ENCODE measurements at places on chromosomes 11 and 22. TPM values are rescaled to one million over a fixed set of nuclear protein-coding genes. Genes with fewer than 3 reads are reported as not detected.

LSP1 gene
- total RNA-seq, result 536 TPM

DNA sequence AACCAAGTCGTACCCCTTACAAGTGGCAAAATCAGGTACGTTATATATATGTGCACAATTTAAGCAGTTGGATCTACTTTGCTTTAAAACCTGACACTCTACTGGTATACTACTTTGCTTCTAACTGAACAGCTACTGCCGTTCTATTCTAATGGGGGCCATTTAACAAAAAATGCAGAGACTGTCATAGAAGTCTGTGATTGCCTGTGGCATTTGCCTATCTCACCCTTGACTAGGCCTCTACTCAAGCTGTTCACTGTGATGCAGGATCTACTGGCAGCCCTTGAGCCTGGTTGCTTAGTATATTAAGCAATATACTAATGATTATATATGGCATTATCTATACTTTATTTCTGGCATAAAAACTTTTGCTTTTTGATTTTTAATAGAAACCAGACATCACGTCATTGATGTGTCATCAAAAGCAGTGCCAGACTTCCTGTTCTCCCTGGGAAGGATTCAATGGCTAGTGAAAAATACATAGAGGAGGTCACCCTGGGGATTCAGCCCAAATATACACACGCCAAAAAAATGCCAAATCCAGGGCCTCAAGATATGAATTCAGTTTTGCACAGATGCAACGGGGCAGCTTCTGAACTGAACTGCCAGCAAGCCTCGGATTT, 40.0 kb upstream of the FIBIN start:
- H3K36me3 ChIP-seq, result no peaks in the 10 kb centered on the region
- H3K27me3 ChIP-seq, result no peaks in the 10 kb centered on the region
- no peak for DNase-seq
- no peaks in the 10 kb centered on the region for H3K4me1 ChIP-seq
- H3K4me3 ChIP-seq, result no peak overlapping the region

DNA sequence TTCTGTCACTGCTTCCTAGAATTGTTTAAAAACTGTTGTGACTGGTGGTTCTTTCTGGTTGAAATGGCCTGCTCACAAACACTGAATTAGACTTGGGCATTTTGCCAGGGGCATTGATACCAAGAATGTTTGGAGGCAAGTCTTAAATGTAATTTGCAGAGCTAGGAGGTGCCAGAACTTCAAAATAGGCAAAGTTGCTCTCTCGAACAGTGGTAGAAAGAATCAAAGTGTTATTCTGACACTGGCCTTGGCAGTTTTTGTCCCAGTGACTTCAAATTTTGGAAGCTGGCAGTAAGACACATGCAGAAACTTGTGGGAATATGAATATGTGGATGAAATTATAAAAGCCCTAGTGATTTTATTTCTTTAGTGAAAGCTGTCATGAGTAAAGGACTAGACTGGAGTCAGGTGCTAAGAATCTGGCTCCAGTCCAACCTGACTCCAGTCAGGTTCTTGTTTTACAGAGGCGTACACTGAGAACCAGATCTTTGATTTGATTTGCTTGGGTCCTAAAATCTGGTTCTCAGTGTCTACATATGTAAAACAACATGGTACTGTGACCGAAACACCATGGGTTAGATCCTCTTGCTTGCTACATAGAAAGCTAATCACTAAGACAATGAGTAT, 20.9 kb downstream of the SVIP start:
- no peaks in the 10 kb centered on the region for H3K36me3 ChIP-seq
- no peak overlapping the region for H3K4me3 ChIP-seq
- no peak overlapping the region for H3K27ac ChIP-seq
- no peaks in the 10 kb centered on the region for H3K27me3 ChIP-seq
- no peak for DNase-seq

CHRM4 gene
- 3.7 TPM for total RNA-seq

- H3K27me3 ChIP-seq, result no peaks in the 10 kb centered on the region
- H3K36me3 ChIP-seq, result peaks cover 57% of the 10 kb centered on the region
- no peak overlapping the region for H3K27ac ChIP-seq
- H3K4me3 ChIP-seq, result no peak overlapping the region
- DNase-seq, result no peak
- H3K4me1 ChIP-seq, result peaks cover 60% of the 10 kb centered on the region
Observed at GRCh38 chr11:72727521-72727920, 24.7 kb downstream of the ARAP1 start.

DNA sequence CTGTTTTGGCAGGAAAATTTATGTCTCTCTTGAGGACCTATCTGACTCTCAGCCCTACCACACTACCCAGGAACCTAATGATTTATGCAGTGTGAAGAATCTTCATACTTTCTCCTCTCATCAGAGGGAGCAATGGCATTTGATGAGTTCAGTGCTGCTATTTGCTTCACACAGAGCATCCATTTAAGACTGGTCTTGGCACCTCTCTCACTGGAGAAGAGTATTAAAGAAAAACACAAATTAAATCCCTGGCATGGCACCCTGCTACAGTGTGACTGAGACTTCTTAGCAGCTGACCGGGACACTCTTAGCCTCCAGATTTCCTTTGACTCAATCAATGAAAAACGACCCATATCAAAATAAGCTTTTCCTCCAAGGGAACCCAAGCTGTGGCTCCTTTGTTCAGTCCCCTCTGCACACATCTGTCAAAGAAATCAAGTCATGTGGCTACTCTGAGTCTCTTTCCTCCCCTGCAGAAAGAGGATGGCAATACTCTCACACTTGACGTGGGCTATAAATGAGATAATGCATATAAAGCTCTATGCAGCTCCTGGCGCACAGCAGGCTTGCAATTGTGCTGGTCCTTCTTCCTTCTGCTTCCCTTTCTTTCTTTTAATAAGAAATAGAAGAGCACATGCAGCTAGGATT, 186.1 kb upstream of the E2F8 start:
- no peak overlapping the region for H3K4me3 ChIP-seq
- no peaks in the 10 kb centered on the region for H3K4me1 ChIP-seq
- no peaks in the 10 kb centered on the region for H3K36me3 ChIP-seq
- no peak for DNase-seq

NCF4 gene
- 3.1 TPM for total RNA-seq

GRCh38 chr11:10498426-10499250, 42.3 kb downstream of the RNF141 start:
- no peak overlapping the region for H3K27ac ChIP-seq
- H3K4me3 ChIP-seq, result no peak overlapping the region
- peaks cover 5% of the 10 kb centered on the region for H3K4me1 ChIP-seq
- peaks cover 38% of the 10 kb centered on the region for H3K36me3 ChIP-seq
- no peak for DNase-seq
- H3K27me3 ChIP-seq, result no peaks in the 10 kb centered on the region

Measured in natural killer cell (primary cell).